Stimulated activated CD8-positive, alpha-beta memory T cell treated with anti-CD3 and anti-CD28 coated beads, Interleukin-4, amount 100 ng/mL, for 1 hour (primary cell): ENCODE measurements at places on chromosomes 7 and 10.

GRCh38 chr10:2122431-2123124 is 385.3 kb upstream of the ADARB2 start:
- no peak for DNase-seq

GRCh38 chr7:105001652-105002184 is 12.3 kb upstream of the KMT2E start:
- DNase-seq = no peak

GRCh38 chr7:133025056-133025455 is 56.8 kb downstream of the CHCHD3 start:
- DNase-seq = no peak

GRCh38 chr7:152120210-152120609 is 94.7 kb downstream of the GALNT11 start:
- DNase-seq = no peak

DNA sequence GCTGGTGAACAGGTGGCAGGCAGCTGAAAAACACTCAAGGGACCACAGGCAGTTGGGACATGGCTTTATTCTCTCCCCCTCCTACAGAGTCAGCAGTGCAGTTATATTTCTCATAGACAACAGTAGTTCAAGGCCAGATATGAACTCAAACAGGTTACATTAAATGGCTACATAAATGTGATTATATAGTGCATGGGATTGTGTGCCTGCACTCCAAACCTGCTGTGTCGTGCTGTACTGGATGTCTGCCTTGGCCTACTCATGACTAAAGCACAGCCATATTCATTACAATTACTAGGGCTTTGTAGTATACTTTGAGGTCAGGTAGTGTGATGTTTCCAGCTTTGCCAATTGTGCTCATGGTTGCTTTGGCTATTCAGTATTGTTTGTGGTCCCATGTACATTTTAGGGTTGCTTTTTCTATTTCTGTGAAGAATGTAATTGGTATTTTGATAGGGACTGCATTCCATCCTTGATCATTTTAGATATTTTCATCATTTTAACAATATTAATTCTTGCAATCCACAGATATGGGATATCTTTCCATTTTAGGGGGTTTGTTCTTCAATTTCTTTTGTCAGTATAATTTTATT is 393.6 kb downstream of the CNTNAP2 start:
- DNase-seq = no peak

DNA sequence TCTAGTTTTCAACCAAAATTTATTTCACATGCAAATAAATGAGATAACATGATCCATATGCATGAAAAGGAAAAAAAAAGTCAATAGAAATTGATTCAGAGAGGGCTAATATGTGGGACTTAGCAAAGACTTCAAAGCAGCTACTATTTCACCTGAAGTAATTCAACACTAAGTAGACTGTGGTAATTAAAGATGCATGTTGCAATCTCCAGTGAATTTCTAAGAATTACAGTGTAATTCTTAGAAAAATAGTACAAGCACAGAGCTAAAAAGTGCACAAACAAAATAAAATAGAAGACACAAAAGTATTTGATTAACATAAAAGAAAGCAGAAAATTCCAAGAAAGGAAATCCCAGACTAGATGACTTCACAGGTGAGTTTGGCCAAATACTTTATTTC is 25.7 kb downstream of the GPR22 start:
- no peak for DNase-seq
